Epithelial cell of proximal tubule (primary cell): ENCODE measurements at places on chromosomes 2 and 18. TPM values are rescaled to one million over a fixed set of nuclear protein-coding genes. Genes with fewer than 3 reads are reported as not detected.

Gene LBX2
- 1.3 and 1.7 TPM in 2 replicates for total RNA-seq

Gene CNGA3
- total RNA-seq, result not detected in 2 replicates

GRCh38 chr2:98601532-98602132 lies 6.7 kb downstream of the COA5 start:
- no peak for DNase-seq

- DNase-seq, result no peak
These were observed 16.8 kb upstream of the MBOAT2 start for GRCh38 chr2:9020267-9020666.

Gene NYAP2
- not detected in 2 replicates for total RNA-seq

Gene TRAK2
- total RNA-seq, result 11.2 and 17.9 TPM in 2 replicates

- DNase-seq, result no peak
These were observed 139.0 kb downstream of the GULP1 start for GRCh38 chr2:188430705-188431104.

GRCh38 chr2:106990297-106990696 lies 104.3 kb upstream of the ST6GAL2 start:
- DNase-seq, result no peak

DNA sequence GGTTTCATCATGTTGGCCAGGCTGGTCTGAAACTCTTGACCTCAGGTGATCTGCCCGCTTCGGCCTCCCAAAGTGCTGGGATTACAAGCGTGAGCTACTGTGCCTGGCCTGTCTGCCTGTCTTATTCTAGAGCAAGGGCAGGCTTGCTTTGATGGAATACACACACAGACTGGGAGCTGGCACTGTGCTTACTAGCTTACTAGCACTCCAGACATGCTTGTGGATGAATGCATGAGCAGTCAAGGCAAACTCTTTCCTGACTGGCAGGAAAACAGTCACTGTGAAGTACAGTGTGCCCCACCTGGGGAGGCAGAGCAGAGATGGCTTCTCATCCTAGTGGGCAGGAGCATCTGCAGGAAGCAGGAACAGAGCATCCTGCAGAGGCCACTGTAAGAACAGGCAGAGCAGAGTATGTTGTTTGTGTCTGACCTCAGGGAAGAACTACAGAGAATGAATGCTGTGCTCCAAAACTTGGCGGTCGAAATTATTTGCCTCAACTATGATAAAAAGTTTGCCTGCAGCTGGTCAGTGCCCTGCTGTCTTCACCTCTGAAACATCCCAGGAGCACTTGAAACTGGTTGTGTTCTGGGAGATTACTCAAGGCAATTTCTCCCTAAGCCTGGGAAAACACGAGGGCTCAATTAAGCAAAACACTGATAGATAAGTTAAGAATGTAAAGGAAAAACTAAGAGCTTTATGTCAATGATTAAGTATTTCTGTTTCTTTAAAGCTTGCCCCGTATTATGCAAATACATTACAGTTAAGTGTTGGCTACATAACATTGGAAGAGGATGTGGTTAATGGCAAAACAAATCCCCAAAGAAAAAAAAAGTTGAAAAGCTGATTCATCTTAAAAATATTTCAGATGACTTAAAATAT lies 102.4 kb downstream of the VAPA start:
- peak; percentile 80 for DNase-seq

DNA sequence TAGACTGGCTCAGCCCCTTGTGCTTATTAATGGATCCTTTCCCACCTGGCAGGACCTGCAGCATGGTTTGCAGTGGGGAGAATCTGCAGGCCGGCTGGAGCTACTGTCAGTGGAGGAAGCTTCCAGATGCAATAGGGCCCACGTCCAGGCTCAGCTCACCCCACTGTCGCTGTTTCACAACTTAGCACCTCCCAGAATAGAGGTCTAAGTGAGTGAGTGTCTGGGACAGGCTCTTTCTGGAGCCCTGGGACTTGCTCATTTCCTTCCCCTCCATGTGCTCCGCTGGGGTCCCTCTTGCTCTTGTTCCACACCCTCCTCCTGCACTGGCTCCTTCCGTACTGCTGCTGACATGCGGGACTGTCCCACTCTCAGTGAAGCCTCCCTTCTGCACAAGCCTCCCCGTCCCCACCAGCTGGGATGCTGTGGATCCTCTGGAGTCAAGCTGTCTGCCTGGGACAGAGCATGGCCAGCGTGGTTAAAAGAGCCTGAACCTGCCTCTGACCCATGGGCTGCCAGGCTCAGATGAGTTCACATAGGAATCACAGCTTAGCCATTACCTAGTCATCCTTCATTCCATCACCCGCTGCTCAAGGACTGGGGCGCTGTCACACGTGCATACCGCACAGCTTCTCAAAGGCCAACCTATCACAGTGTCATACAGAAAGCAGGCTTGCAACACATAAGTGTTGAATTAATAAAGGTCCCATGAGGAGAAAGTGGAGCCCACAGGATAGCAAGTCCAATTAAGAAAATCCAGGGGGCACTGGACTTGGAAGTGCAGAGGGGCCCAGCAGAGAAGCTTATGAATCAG lies 135.9 kb downstream of the ACKR3 start:
- no peak for DNase-seq

Gene GRB14
- total RNA-seq, result 22.3 and 24.1 TPM in 2 replicates

GRCh38 chr18:50956116-50956515 lies 11.7 kb upstream of the ELAC1 start:
- DNase-seq, result no peak

DNA sequence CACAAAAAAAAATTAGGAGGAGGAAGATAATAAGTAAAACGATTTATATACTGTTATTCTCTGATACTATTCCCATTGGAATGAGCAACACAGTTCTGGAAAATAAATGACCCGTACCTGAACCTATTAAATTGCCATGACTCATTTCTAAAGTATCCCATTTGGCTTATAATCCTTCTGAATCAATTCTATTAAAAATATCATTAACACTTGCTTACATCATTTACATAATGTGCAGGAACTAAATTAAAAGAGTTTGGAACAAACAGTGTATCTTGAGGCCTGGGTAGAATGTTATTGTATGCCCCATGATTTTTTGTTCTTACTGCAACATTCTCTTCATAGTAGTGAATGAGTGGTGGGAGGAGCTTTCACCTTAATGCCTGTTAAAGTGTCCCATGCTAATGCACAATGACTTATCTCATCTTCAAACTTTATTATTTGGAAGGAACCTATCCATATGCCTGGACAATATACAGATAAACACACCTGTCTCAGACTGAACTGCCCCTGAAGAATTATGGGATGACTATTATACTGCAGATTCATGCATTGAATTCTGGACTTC lies 549.9 kb upstream of the ACVR2A start:
- DNase-seq, result peak; percentile 62

GRCh38 chr2:53407363-53408080 lies 360.1 kb upstream of the CHAC2 start:
- DNase-seq, result no peak
